ENCODE measurements at places on chromosomes 6 and 20.

GRCh38 chr6:38646166-38646878 lies 6.6 kb upstream of the BTBD9 start:
- H3K4me1 ChIP-seq, result peaks cover 5% of the 10 kb centered on the region
- DNase-seq, result no peak
- no peak overlapping the region for H3K4me3 ChIP-seq
- no peak overlapping the region for H3K27ac ChIP-seq
- H3K27me3 ChIP-seq, result no peaks in the 10 kb centered on the region

DNA sequence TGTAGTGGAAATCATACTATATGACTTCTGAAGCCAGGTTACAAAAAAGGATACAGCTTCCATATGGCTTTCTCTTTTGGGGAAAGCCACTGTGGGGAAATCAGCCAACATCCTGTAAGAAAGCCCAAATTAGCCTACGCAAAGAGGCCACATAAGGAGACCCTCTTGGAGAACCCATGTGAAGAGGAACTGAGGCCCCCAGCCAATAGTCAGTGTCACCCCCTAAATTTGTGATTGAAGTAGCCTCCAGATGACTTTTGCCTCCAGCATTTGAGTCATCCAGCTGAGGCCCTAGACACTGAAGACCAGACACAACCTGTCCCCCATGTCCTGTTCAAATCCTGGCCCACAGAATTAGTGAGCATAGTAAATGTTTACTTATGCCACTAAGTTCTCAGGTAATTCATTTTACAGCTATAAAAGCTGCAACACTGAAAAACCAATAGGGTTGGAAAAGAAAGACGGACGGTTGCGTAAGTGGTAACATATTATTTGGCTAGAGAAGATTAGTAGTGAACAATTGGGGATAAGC lies 60.4 kb downstream of the HMGCLL1 start:
- no peaks in the 10 kb centered on the region for H3K27me3 ChIP-seq
- H3K36me3 ChIP-seq, result no peaks in the 10 kb centered on the region
- DNase-seq, result no peak
- H3K4me3 ChIP-seq, result no peak overlapping the region
- no peak overlapping the region for H3K27ac ChIP-seq

DNA sequence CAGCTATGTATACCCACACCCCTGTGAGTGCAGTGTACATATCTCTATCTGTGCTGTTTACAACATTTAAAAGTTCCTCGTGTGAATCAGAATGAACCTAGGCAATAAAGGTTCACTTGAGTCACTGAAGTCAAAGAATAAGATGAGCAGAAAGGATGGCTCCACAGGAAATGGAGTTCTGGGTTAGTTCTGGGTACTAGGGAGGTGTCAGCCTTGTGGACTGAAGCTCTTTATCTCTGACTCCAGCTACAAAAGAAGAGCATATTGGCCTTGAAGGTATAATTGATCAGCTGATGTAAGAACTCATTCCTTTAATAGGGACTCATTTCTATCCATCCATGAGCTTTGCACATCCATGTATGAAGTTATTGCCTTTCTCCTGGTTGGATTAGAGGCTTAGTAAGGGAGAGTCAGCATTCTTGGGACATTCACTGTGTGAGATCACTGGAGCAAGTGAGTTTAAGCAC lies 73.9 kb upstream of the BACH2 start:
- peaks cover 3% of the 10 kb centered on the region for H3K4me1 ChIP-seq
- H3K27ac ChIP-seq, result no peak overlapping the region
- no peak overlapping the region for H3K4me3 ChIP-seq
- no peaks in the 10 kb centered on the region for H3K36me3 ChIP-seq
- no peaks in the 10 kb centered on the region for H3K27me3 ChIP-seq

GRCh38 chr6:110662490-110663211 lies 152.6 kb downstream of the CDK19 start:
- no peaks in the 10 kb centered on the region for H3K4me1 ChIP-seq
- no peaks in the 10 kb centered on the region for H3K27me3 ChIP-seq
- no peak overlapping the region for H3K27ac ChIP-seq
- no peak overlapping the region for H3K4me3 ChIP-seq

- H3K27me3 ChIP-seq, result no peaks in the 10 kb centered on the region
- DNase-seq, result no peak
- no peaks in the 10 kb centered on the region for H3K4me1 ChIP-seq
- H3K4me3 ChIP-seq, result no peak overlapping the region
Observed at GRCh38 chr20:58716476-58717277, 24.1 kb downstream of the NPEPL1 start.

GRCh38 chr20:56409521-56409920 lies 2.5 kb upstream of the CASS4 start:
- H3K27ac ChIP-seq, result no peak overlapping the region
- DNase-seq, result no peak
- H3K36me3 ChIP-seq, result peaks cover 16% of the 10 kb centered on the region
- peaks cover 33% of the 10 kb centered on the region for H3K4me1 ChIP-seq
- H3K27me3 ChIP-seq, result no peaks in the 10 kb centered on the region

GRCh38 chr20:43068482-43068881 lies 121.2 kb downstream of the PTPRT start:
- no peaks in the 10 kb centered on the region for H3K36me3 ChIP-seq
- H3K27ac ChIP-seq, result no peak overlapping the region
- no peak overlapping the region for H3K4me3 ChIP-seq
- H3K4me1 ChIP-seq, result no peaks in the 10 kb centered on the region
- DNase-seq, result no peak
- no peaks in the 10 kb centered on the region for H3K27me3 ChIP-seq

DNA sequence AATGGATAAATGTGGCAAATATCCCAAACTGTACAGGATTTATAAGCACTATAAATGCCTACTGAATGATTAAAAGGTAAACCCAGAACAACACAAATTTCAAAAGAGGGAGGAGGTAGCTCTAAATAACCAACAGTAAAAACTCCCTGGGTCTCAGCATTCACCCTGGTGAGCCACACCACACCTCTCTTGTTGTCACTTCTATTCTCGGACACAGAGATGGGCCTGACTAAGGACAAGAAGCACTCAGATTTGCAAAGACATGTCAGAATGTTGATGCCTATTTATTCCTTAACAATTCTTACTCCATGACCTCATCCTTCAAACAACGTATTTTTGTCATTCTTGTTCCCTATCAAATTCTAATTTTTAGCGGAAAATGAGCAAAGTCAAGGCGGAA lies 14.7 kb downstream of the TNFRSF21 start:
- no peak overlapping the region for H3K27ac ChIP-seq
- H3K36me3 ChIP-seq, result no peaks in the 10 kb centered on the region
- H3K4me1 ChIP-seq, result no peaks in the 10 kb centered on the region
- no peak overlapping the region for H3K4me3 ChIP-seq

DNA sequence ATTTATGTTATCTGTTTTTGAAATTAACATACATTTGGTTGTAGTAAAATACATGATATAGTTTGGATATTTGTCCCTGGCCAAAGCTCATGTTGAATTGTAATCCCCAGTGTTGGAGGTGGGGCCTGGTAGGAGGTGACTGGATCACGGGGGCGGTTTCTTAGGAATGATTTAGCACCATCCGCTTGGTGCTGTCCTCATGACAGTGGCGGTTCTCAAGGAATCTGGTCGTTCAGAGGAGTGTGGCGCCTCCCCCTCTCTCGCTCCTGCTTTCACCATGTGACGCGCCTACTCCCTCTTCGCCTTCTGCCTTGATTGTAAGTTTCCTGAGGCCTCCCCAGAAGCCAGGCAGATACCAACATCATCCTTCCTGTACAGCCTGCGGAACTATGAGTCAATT lies 29.0 kb downstream of the CTCFL start:
- peaks cover 11% of the 10 kb centered on the region for H3K4me1 ChIP-seq
- H3K27me3 ChIP-seq, result no peaks in the 10 kb centered on the region
- DNase-seq, result no peak
- H3K4me3 ChIP-seq, result no peak overlapping the region

GRCh38 chr6:29589423-29590048 lies 4.6 kb downstream of the OR2H2 start:
- no peak overlapping the region for H3K4me3 ChIP-seq
- DNase-seq, result peak; percentile 21
- H3K27me3 ChIP-seq, result no peaks in the 10 kb centered on the region
- H3K27ac ChIP-seq, result no peak overlapping the region
- no peaks in the 10 kb centered on the region for H3K36me3 ChIP-seq

- no peaks in the 10 kb centered on the region for H3K36me3 ChIP-seq
- no peak for DNase-seq
- no peaks in the 10 kb centered on the region for H3K27me3 ChIP-seq
- no peak overlapping the region for H3K27ac ChIP-seq
- no peak overlapping the region for H3K4me3 ChIP-seq
Observed at GRCh38 chr6:163965426-163966348, 551.2 kb downstream of the QKI start.

- H3K27ac ChIP-seq, result no peak overlapping the region
- no peaks in the 10 kb centered on the region for H3K4me1 ChIP-seq
- no peak overlapping the region for H3K4me3 ChIP-seq
- no peaks in the 10 kb centered on the region for H3K36me3 ChIP-seq
- DNase-seq, result no peak
Observed at GRCh38 chr20:10322073-10323012, 103.7 kb downstream of the SNAP25 start.

DNA sequence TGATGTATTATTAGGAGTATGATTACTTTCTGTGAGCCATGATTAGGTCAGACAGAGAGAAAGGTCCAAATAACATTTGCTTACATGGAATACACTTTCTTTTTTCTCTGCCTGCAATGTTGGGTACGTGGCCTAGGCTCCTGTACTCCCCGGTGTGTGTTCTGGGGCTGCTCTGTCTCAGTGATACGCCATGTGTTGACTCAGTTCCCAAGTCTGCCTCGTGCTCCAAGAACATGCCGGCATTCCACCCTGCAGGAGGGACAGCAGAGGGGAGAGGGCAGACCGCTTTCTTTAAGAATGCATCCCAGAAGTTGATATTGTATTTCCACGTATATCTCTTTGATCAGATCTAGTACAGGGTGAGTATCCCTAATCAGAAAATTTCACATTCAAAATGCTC lies 33.3 kb upstream of the THBS2 start:
- no peak overlapping the region for H3K4me3 ChIP-seq
- H3K27ac ChIP-seq, result no peak overlapping the region
- no peak for DNase-seq
- no peaks in the 10 kb centered on the region for H3K27me3 ChIP-seq
- no peaks in the 10 kb centered on the region for H3K36me3 ChIP-seq

DNA sequence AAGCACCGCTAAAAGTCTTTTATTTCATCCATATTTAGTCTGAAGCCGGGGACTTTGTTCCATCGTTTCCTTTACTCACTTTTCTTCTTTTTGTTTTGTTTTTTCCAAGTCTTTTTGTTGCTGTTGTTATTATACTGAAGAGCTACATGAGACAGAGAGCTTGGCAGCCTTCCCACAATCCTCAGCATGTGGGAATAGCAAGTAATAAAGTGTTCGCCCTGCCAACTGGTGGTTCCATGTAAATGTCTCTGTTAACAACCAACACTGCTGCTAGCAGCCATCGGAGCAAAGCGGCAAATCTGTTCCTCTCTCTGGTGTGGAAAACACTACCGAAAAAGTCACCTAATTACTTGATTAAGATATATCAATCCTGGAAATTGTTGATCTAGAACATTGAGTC lies 437.8 kb upstream of the ID4 start:
- no peak overlapping the region for H3K27ac ChIP-seq
- H3K4me3 ChIP-seq, result no peak overlapping the region
- no peaks in the 10 kb centered on the region for H3K4me1 ChIP-seq
- no peaks in the 10 kb centered on the region for H3K27me3 ChIP-seq

GRCh38 chr6:61949161-61949560 lies 336.9 kb downstream of the KHDRBS2 start:
- H3K27me3 ChIP-seq, result no peaks in the 10 kb centered on the region
- DNase-seq, result no peak
- no peaks in the 10 kb centered on the region for H3K36me3 ChIP-seq

DNA sequence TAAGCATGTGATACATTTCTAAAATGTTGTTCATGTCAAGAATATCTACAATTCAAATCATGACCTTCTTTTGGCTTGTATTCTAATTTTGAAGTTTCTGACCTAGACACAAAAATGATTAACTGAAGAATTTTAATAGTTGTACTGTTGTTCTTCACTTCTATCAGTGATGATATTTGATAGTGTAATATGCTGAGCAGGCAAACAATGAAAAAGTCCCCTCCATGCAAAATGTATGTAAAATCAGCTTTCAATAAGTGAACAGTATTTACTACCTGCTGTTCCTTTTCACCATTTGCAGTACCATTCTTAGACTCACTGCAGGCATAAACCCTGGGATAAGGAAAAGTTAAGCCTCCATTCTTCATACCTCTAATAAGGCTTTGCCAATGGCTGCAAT lies 201.5 kb downstream of the LAMA2 start:
- no peaks in the 10 kb centered on the region for H3K4me1 ChIP-seq
- DNase-seq, result no peak
- H3K27ac ChIP-seq, result no peak overlapping the region

DNA sequence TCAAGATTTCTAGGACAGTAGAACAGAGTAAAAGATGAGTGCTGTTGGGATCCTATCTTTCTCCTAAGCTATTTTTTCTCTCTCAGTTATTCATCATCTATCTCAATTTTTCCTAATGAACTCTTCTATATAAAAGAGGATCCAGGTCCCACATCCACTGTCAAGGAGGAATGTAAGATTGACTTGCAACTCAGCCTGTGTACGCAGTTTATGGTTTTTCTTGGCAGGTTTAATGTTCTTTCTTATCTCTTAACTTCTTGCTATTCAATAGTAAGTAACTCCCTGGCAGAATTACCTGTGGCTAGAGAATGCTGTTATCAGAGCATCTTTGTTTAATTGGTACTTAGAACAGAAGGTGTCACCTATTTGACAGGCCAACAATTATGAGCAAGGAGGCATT lies 60.8 kb downstream of the SLC16A10 start:
- DNase-seq, result no peak
- no peaks in the 10 kb centered on the region for H3K27me3 ChIP-seq
- H3K36me3 ChIP-seq, result no peaks in the 10 kb centered on the region
- no peak overlapping the region for H3K27ac ChIP-seq
- no peaks in the 10 kb centered on the region for H3K4me1 ChIP-seq

- H3K27ac ChIP-seq, result no peak overlapping the region
- H3K4me3 ChIP-seq, result no peak overlapping the region
- H3K36me3 ChIP-seq, result no peaks in the 10 kb centered on the region
- H3K4me1 ChIP-seq, result no peaks in the 10 kb centered on the region
Observed at GRCh38 chr20:37262505-37262904, 891 bp upstream of the GHRH start.

GRCh38 chr6:108987156-108987555 lies 107.5 kb downstream of the SESN1 start:
- H3K4me1 ChIP-seq, result no peaks in the 10 kb centered on the region
- no peak overlapping the region for H3K27ac ChIP-seq
- H3K27me3 ChIP-seq, result no peaks in the 10 kb centered on the region
- H3K36me3 ChIP-seq, result peaks cover 26% of the 10 kb centered on the region

GRCh38 chr6:158519761-158520160 lies 40.1 kb upstream of the TMEM181 start:
- no peak overlapping the region for H3K27ac ChIP-seq
- no peak for DNase-seq
- peaks cover 12% of the 10 kb centered on the region for H3K4me1 ChIP-seq
- H3K4me3 ChIP-seq, result no peak overlapping the region
- no peaks in the 10 kb centered on the region for H3K36me3 ChIP-seq

DNA sequence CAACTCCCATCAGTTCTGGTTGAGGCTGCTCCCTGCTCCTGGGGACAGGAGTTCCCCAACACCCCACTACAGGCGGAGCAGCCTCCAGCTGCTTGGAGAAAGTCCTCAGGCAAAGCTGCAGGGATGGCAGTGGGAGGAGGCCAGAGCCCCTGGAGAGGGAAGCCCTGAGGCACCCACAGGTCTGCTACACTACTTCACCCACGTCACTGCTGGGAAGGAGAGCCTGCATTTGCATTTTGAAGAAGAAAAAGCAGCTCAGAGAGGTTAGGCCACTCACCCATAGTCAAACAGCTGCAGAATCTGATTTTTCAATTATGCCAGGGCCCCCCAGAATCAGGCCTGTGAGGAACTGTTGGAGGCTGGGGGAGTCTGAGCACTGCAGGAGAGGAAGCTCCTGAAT lies 17.2 kb downstream of the BFSP1 start:
- no peak overlapping the region for H3K27ac ChIP-seq
- peaks cover 6% of the 10 kb centered on the region for H3K4me1 ChIP-seq
- no peak for DNase-seq
- H3K4me3 ChIP-seq, result no peak overlapping the region
- H3K36me3 ChIP-seq, result no peaks in the 10 kb centered on the region
- H3K27me3 ChIP-seq, result no peaks in the 10 kb centered on the region
